Effector CD4-positive, alpha-beta T cell (primary cell): ENCODE measurements at places on chromosomes 6 and 20.

GRCh38 chr6:85390105-85390728 lies 59.7 kb upstream of the NT5E start:
- no peak for DNase-seq

DNA sequence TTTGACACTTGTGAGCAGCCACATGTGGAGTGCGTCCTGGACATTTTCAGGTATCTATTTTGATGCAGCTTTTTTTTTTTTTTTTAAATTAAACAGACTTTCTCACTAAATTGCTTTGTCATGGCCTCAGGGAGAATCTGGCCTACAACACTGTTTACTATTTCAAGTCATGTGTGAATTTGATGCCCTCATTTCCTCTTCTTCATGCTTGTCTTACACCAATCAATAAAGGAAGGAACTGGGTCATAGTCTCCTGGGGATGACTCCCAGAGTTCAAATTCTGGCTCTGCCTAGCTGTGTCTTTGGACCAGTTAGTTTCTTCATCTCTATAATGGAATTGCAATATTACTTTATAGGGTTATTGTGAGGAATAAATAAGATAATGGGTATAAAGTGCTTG lies 554.1 kb downstream of the PRKN start:
- no peak for DNase-seq

GRCh38 chr20:20075032-20075431 lies 22.7 kb downstream of the CFAP61 start:
- DNase-seq, result no peak

GRCh38 chr6:135088818-135089809 lies 34.5 kb upstream of the HBS1L start:
- peak; percentile 19 for DNase-seq

DNA sequence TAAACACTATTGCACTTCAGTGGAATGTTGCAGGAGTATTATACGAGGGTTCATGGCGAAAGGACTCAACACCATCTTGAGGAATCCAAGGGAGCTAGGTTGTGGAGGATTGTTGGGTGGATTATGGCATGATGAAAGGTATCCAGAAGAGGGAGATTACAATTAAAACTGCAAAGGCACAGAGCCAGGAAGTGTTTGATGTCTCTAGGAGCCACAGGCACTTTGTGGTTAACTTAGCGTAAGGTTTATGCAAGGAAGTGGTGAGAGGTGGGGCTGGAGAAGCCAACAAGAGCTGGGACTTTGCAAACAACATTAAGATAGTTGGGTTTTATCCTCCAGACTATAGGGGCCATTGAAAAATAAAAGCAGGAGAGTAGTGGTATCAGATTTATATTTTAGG lies 86.6 kb upstream of the TPD52L1 start:
- DNase-seq, result no peak

DNA sequence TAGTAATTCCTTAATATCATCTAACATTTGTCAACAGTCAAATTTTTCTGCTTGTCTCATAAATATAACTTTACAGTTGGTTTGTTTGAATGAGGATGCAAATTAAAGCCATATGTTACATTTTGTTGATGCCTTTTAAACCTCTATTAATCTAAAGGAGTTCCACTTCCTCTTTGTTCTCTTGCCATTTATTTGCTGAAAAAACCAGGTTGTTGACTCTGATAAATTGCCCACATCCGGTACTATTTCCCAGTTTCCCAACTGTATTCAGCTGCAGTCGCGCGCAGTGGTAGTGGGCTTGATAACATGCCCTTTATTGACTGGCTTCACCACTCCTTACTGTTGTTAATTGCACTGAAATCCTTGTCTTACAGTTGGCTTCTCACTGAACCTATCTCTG lies 32.8 kb upstream of the SIRPB2 start:
- no peak for DNase-seq

GRCh38 chr6:125363824-125364165 lies 62.0 kb upstream of the HDDC2 start:
- no peak for DNase-seq

DNA sequence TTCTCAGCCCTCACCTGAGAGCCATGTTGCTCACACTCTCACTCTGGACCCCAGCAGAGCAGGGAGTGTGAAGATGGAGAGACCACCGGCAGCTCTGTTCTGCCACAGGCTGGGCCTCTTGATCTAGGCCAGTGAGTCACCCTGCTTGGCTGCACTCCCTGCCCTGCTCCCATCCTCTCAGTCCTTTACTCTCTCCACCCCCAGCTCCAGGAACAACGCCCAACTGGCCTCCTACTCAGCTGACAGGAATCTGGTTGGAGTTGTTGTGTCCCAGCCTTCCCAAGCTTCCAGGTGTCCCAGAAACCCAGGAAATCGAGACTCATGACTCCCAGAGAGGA lies at the start of gene PSORS1C1:
Gene PSORS1C1 (plus strand): TSS at position 260 of the 338 bp plus-strand sequence. CDS start 14,833 bp downstream, outside the sequence.
- no peak for DNase-seq

GRCh38 chr20:36485286-36485685 lies 56.0 kb upstream of the MYL9 start:
- no peak for DNase-seq

GRCh38 chr6:6007366-6008088 lies 802 bp upstream of the NRN1 start:
- DNase-seq, result no peak

- no peak for DNase-seq
Observed at GRCh38 chr6:56477241-56477640, 165.4 kb downstream of the DST start.

DNA sequence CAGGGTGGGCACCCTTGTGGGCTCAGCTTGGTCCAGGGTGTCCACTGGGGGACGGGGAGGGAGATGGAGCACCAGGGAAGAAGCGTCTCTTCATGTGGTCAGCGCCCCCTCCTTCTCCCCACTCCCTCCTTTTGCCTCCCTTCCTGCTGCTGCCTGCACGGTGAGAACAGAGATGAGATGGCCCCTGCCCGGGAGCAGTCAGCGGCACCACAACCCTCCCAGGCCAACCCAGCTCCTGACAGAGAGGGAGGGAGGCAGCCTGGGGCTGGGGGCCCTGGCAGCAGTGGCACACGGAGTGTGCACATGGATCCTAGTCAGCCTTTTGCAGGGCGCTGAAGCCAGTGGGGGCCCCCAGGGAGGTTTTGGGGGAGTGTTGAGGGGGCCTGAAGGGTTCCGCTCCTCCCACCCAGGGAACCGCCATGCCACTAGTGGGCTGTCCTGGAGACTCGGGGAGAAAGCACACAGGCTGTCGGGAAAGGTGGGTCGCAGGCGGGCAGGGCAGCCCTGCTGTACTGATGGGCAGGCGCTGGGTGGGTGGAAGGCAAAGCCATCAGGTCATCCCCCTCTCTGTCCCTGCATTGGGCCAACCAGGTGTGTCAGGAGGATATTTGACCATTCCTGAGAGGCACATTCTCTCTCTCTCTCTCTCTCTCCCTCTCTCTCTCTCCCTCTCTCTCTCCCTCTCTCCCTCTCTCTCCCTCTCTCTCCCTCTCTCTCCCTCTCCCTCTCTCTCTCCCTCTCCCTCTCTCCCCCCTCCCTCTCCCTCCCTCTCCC lies 94.3 kb upstream of the BHLHE23 start:
- DNase-seq, result no peak

DNA sequence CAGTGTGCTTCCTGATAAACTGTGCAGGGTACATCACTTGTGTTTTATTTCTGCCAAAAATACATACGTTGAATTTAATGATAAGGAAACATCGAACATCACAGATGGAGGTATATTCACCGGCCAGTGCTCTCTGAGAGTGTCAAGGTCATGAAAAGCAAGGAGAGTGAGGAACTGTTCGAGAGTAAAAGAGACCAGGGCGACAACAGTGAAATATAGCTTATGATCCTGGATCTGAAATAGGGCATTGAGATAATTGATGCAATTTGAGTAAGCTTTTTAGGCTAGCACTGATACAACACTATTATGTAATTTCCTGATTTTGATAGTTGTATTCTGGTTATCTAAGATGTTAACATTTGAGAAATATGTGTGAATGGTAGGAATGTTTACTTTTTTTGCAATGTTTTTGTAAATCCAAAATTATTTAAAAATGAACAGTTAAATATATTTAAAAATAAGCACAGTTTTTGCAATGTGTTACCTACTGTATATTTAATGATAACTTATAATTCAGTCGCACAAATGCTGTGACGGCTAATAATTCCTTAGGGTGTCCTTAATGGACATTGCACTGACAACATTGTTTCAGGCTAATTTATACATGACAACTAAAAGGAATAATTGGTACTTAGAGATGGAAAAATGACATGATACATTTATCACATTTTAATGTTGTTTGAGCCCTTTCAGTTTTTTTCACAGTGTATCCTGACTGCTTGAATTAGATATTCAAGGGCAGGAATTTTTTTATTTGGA lies 9.9 kb downstream of the RAB32 start:
- no peak for DNase-seq
